Stimulated activated CD4-positive, alpha-beta T cell treated with anti-CD3 and anti-CD28 coated beads, Interleukin-1b, Interleukin-23, amount 100 ng/mL, for 4 hours (primary cell): ENCODE measurements at places on chromosomes 1 and 21.

DNA sequence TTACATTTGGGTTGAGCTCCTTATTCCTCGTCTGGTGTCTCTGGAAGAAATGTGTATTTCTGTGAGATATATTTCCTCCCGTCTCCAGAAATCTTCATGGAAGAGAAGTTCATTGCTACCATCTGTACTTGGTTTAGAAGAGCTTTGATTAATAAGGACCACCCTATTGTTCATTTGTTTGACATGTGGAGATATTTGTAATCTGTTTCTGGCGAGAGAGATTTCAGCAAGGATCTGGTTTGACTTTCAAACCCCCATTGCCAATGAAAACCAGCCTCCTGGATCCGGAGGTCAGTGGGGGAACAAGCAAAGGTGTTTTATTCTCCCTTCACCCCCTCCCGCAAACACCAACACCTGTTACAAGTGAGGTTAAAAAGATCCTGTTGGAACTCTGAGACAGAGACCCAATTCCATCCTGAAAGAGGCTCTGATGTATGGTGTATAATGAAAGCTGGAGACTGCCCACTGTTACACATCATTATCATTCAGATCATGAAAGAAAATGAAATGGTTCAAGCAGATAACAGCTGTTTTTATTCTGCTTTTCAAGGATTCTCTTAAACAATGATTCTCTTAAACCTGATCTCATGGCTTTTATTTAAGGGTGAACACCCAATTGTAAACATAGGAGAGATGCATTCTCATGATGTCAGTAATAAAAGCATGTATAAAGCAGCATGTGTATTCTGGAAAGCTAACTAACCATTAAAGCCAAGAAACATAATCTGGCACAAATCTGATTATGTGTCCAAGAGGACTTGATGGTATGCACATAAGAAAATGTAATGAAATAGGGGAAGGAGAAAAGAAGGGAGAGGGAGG, 393.5 kb upstream of the ADGRL2 start:
- no peak for DNase-seq

DNA sequence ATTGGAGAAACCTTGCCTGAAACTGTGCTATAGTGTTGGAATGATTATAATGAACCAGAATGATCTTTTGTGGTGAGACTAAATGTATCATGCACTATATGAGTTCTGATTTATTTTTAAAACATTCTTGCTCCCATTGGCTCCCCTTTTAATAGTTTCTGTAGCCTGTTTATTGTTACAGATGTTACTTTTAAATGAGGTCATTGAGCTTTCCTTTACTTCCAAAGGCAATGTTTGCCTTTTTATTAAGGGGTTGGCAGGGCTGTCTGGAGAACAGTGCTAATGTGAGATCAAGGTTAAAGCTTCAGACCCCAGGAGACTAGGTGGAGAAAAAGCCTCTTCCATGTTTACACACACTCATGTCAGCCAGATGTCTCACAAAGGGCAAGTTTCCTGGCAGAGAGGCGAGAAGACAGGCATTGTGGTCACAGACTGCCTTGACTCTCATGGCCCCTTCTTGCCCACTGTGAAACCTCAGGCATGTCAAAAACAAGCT, 120.6 kb upstream of the RAVER2 start:
- DNase-seq, result no peak

GRCh38 chr1:195941314-195941713, 666.9 kb downstream of the KCNT2 start:
- DNase-seq, result no peak

DNA sequence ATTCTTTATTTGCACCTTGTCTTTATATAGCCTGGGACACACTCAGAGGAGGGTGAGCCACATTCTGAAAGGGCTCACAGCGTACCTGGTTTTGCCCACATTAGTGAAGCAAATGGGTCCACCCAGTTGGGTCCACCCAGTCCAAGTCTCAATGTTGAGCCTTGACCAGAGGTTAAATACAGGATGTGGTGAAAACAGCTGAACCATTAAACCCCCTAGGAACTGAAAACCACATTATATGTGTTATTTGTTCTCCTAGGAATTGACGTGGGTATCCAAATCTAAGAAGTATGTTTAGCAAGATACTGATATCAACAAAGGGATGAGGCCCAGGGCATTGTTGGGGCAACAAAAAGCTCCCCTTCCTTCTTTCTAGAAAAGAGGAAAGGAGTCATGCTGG, 83.8 kb downstream of the SETD4 start:
- DNase-seq, result no peak

GRCh38 chr1:92480813-92481598, 5.7 kb downstream of the GFI1 start:
- DNase-seq, result no peak

- no peak for DNase-seq
Observed at GRCh38 chr1:19203440-19203839, 6.6 kb downstream of the UBR4 start.

- DNase-seq, result no peak
Observed at GRCh38 chr1:238681021-238681420, 705.3 kb upstream of the CHRM3 start.

- no peak for DNase-seq
Observed at GRCh38 chr1:161935264-161935663, 88.4 kb downstream of the OLFML2B start.

- DNase-seq, result no peak
Observed at GRCh38 chr1:53277326-53277725, 39.0 kb upstream of the MAGOH start.

DNA sequence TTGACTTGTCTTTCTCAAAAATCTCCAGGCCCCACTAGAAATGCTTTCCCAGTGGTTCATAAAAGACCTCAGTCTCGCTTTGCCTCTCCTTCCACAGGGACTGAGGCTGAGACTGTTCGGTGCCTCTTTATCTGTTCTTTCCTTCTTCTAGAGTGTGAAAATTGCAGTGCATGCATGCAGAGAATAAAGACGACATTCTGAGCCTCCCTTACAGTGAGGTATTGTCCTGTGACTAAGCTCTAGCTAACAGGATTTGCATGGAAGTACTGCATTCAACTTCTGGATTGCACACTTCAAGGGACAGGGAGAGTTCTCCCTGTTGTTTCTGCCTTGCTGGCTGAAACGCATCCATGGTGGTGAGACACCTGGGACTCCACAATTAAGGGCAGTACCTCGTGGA, 69.1 kb downstream of the COLGALT2 start:
- no peak for DNase-seq

- DNase-seq, result peak; percentile 70
Observed at GRCh38 chr1:198699167-198700015, 60.6 kb downstream of the PTPRC start.

DNA sequence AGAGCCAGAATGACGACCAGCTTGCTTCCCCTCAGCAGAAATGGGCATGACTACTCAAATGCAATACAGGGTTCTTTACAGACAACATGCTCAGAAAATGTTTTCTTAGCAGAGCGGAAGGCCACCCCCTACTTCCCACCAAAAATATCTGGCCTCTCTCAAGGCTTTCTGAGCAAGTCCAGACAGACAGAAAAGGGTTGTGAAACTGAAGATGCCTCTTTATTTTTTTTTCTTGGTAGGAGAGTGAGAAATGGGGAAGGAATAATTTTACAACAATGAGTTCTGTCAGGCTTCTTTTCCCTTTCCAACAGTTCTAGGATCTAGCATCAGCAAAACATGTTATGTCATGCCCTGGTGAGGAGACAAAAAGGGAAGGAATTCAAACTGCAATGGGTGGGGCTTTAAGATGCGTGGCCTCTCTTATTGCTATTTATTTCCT, 172.0 kb upstream of the CAMK1G start:
- no peak for DNase-seq

- DNase-seq, result no peak
Observed at GRCh38 chr1:76866566-76866965, 714 bp upstream of the ST6GALNAC5 start.

GRCh38 chr1:162298266-162298665, 78.4 kb downstream of the SPATA46 start:
- no peak for DNase-seq

DNA sequence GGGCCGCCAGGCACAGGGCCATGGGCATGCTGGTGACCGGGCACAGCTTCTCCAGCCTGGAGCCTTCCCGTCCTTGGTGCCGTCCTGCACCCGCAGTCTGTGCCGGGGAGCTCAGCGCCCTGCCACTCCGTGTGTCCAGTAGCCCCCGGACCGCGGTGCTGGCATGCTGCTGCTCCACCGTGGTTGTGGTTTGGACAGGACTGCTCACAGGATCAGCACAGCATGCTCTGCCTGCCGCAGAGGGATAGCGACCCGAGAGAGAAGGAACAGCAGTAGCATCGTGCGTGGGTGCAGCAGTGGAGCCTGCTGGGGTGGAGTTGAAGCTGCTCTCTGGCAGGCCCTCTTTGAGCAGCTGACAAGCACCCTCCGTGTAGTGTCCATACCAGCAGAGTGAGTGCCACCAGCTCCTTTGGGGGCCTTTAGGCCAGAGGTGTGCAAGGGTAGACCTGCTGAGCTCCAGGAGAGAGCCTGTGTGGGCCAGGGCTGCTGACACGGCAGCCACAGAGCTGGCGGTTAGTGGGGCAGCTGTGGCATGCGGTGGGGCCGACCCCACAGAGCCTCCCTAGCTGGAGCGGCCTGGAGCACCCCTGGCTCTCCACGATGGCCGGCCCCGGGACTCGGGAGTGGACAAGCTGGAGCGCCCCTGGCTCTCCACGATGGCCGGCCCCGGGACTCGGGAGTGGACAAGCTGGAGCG, 6.4 kb upstream of the PCBP3 start:
- no peak for DNase-seq

GRCh38 chr1:242017580-242018233, 18.8 kb upstream of the MAP1LC3C start:
- DNase-seq, result peak; percentile 3

DNA sequence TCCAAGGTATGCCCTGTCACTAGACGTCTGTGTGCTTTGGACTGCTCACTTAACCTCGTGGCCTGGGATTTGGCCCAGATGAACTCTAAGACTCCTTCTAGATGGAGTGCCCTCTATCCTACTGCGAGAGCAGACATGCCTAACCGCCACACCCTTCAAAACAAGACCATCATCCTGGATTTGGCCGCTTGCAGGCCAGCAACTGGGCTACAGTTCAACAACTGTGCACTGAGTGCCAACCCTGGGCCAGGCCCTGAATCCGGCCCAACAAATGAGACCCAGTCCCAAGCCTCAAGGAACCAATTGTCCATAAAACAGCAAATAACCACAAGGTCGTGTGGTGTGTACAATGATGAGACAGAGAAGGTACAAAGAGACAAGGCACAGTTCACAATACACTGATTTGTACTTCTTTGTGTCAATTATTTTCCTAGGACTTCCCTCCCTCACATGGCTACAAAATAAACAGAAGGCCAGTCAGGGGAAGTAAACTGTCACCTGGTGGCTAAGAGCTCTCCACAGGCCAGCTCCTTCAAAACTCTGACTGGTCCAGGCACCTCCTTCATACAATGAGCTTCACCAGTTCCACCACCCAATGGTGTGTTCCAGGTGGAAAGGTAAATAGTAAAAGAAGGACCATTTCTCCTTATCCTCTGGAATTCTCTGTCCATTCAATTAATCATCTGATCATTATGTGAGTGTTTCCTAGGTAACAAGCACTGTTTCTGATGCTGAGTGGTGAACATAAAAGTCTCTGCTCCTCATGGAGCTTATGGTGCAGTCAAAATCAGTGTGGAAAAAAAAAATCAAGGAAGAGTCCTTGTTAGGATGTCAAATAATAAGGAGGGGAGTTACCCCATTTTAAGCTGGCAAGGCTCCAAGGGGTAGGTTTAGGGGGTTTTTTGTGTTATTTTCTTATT, 60.4 kb downstream of the CAPZB start:
- DNase-seq, result no peak

DNA sequence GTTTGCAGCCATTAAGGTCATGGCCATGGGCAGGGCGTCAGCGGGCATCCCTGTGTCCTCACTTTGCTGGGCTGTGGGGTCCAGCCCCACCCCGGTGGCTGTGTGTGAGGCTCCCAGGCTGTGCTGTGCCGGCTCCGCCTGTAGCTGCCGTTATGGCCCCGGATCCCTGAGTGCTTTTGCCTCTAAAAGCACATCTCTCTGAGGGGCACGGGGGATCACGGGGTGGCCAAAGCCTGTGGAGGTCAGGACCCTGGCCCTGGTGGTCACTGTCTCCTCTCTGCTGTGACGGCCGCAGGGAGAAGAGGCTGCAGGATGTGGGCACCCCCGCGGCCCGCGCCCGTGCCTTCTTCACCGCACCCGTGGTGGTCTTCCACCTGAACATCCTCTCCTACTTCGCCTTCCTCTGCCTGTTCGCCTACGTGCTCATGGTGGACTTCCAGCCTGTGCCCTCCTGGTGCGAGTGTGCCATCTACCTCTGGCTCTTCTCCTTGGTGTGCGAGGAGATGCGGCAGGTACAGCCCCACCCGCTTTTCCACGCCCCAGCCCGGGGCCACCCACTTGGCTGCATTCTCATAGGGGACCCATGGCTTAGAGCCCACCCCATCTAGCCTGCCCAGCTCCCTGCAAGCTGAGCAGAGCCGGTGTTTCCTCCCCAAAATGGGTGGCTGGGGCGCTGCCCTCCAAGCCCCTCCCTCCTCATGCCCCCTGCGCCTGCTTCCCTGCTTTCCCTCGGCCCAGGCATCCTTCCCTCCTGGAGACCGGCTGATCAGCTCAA, 48.2 kb downstream of the TRPM2 start:
- DNase-seq, result no peak

- no peak for DNase-seq
Observed at GRCh38 chr1:41274752-41275545, 32.8 kb upstream of the SCMH1 start.

DNA sequence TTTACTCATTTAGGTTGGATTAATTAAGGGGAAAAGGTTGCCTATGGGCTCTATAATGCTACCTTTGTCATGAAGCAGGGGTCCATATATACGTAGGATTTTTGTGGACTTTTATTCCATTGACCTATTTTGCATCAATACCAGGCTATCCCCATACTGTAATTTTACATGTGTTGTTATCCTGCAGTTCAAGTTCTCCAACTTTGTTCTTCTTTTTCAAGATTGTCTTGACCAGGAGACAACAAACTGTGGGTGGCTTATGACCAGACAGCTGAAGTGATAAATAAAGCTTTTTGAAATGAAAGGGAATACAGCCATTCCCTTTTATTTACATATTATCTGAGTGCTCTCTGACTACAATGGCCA, 345.7 kb downstream of the BARHL2 start:
- DNase-seq, result no peak

DNA sequence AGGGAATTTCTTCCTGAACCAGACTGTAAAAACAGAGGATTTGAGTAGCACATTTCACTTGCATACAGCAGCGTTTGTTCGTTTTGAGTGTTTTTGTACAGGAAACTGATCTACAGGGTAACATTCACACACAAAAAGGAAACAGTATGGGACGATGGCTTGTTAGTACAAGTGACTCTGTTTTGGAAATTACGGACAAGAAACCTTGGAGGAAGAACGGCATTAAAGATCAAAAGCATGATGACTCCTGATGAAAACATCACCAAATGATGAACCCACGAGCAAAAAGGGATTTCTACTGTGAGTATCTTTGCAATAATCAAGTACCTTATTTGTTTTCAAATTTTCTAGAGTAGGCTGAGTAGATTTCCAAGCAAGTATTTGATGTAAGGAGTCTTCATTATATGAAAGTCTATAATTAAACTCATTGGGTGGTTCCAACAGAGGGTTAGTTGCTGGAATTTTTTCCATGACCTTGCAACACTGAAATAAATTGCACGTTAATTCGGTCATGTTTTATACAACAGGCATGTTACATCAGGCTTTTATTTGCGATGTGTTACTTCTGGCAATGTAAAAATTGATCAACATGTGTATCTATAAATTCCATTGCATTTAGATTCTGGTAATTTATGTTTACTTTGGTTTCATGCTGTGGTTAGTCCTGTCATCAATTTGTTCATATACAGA, 76.7 kb upstream of the KCNK2 start:
- no peak for DNase-seq
